ENCODE measurements at places on chromosomes 7 and 10.

- ATAC-seq: no peak
These were observed 3.9 kb upstream of the PURB start for GRCh38 chr7:44889086-44889781.

DNA sequence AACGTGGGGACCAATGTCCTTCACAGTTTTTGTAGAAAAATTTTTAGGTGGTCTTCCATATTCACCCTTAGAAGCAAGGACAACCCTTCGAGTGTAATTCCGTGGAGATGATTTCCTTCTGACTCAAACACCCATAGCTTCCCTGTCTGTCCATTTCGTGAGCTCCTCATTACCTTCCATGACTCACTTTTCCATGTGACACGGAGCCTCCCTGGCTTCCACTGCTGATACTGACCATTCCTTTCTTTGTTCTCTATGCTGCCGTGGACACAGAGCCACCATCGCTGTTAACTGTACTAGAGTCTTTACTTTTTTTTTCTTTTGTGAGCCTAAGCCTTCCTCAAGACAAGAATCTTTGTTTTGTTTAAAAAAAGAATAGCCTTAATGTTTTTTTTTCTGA, 12.5 kb upstream of the ARMS2 start:
- ATAC-seq: no peak

GRCh38 chr10:77513781-77514331, 123.8 kb downstream of the KCNMA1 start:
- ATAC-seq: no peak

DNA sequence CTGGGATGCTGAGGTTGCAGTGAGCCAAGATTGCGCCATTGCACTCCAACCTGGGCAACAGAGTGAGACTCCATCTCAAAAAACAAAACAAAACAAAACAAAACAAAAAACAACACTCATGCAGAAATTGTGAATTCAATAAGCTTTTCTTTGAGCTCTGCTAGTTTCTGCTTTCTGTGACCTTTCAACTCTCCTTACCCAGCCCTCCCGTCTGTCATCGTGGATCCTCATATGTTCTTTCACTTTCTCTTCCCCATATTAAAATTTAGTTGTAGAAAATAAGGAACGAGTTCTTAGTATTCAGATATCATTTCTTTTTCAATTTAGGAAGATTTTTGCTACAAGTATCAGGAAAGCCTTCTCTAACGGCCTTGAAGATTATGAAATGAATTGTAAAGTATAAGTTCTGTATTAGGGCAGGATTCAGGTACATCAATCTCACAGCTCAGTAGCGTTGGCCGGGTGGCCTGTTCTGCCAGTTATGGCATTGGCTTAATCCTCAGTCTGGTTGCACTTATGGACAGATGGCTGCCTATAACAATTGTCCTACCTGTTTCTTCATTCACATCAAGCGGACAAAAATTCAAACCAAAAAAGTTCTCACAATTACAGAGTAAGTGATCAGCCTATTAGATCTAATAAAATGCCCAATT, 1167.0 kb downstream of the SORCS3 start:
- ATAC-seq: no peak

DNA sequence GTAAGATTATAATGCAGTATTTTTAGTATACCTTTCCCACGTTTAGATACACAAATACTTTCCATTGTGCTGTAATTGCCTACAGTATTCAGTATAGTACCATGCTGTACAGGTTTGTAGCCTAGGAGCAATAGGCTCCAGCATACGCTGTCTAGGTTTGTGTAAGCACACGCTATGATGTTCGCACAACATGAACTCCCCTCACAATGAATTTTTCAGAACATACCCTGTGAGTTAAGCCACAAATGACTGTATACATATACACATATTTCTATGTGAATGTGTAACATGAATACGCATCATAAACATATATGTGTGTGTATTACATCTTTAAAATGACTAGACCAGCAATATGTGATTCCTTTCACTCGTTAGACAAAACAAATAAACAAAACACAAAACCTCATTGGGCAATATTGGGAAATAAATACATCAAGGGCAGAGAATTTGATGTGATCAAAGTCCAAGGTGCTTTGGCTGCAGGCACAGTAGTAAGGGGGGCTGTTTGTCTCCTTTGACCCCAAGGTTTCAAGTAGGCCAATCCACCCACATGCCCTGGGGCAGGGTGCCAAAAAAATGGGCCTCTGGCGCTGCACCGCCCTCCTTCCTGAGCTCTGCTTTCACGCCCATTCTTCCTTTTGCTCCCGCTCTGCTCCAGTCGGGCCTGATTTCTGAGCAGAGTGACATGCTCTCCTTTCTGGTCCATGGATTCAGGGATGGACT, 33.9 kb downstream of the CHN2 start:
- ATAC-seq: no peak

- ATAC-seq: no peak
These were observed 33.3 kb downstream of the JCAD start for GRCh38 chr10:30026080-30026479.
